ENCODE measurements at places on chromosomes 6 and 20. TPM values are rescaled to one million over a fixed set of nuclear protein-coding genes. Genes with fewer than 3 reads are reported as not detected.

TOP1 gene
- polyA plus RNA-seq = 18.2 TPM

DNA sequence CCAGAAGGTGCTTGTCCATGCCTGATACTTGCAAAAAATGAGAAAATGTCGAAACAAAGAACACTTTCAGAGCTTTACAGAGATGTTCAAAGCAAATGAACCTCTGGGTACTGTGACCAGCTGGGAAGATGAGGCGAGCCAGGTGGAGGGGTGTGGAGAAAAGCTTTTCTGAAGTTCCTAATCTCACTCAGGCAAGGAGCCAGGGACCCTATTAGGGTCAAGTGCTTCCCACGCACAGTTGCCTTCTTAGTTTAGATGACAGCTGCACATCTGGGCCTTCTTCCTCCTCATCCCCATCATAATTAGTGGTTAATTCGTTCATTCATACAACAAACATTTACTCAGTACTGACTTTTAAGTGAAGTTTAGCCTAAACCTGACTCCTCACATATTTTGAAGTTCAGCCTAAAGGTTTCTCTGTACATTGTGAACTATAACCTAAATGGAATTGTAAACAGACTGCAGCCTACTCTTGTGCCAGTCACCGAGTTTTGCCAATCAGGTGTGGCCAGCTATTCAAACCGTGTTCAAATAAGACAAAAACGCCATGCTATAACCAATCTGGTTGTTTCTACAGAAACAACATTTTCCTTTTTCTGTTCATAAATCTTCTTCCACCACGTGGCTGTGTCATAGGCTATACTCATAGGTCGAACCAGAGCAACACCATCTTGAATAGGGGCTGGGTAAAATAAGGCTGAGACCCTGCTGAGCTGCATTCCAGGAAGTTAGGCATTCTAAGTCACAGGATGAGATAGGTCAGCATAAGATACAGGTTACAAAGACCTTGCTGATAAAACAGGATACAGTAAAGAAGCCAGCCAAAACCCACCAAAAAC, 19.3 kb upstream of the AHCY start:
- no peaks in the 10 kb centered on the region for H3K36me3 ChIP-seq
- H3K4me3 ChIP-seq = no peak overlapping the region
- no peak overlapping the region for H3K27ac ChIP-seq
- H3K27me3 ChIP-seq = no peaks in the 10 kb centered on the region

DNA sequence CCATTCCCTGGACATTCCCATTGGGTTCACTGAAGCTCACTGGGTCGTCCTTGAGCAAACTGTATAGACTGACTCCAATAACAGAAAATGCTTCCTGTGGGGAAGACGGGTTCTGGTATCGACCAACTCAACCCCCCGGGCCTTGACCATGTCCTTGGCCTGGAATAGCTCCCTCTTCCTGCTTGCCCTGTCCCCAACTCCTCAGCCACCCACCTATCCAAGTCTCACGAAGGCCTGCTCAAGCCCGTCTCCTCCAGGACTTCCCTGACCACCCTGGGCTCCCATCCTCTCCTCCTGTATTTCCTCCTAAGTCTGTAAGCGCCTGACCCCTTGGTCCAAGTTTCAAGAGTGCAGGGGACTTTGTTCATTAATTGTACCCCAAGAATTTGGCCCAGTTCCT, 2.8 kb upstream of the HMGA1 start:
- DNase-seq = no peak
- H3K27me3 ChIP-seq = peaks cover 2% of the 10 kb centered on the region
- no peaks in the 10 kb centered on the region for H3K4me1 ChIP-seq
- no peak overlapping the region for H3K4me3 ChIP-seq
- no peak overlapping the region for H3K27ac ChIP-seq
- no peaks in the 10 kb centered on the region for H3K36me3 ChIP-seq

DNA sequence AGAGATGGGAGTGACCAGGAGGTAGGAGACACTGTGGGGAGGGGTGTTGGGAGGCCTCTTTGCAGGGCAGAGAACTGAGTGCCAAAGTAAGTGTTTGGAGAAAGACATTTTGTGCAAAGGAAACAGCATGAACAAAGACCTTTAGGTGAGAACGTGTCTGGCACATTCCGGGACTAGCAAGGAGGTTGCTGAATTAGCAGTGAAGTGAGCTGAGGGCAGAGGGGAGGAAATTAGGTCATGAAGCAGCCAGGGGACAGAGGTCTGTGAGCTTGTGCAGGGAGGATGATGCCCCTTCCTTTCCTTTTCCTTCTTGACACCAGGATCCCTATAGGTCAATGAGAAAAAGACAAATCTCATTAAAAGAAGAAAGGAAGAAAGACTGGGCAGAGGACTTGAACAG, 21.4 kb upstream of the AHCY start:
- no peaks in the 10 kb centered on the region for H3K36me3 ChIP-seq
- H3K27me3 ChIP-seq = no peaks in the 10 kb centered on the region
- peak; percentile 3 for DNase-seq
- no peak overlapping the region for H3K27ac ChIP-seq

GRCh38 chr6:62803094-62803493, 408.2 kb upstream of the FKBP1C start:
- H3K36me3 ChIP-seq = no peaks in the 10 kb centered on the region
- DNase-seq = no peak
- H3K4me3 ChIP-seq = no peak overlapping the region
- no peaks in the 10 kb centered on the region for H3K4me1 ChIP-seq

DNA sequence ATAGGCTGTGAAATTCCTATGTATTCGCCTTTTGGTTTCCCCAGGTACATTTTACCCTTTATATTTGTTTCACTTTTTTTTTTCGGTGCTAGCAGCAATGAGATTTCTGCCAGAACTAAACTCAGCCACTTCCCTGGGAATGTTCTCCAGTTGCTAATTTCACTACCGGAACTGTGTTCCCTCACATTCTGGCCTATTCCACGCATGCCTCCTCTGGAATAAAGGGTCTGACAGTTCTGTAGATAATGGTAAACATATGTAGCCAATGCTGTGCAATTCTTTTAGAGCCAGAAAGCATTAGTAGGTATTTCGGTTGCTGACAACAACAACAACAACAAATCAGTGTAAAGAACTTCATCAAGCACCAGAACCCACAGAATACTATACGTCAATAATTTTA, 96.1 kb upstream of the TBX18 start:
- no peaks in the 10 kb centered on the region for H3K27me3 ChIP-seq
- H3K4me3 ChIP-seq = no peak overlapping the region
- no peaks in the 10 kb centered on the region for H3K36me3 ChIP-seq
- H3K27ac ChIP-seq = no peak overlapping the region
- no peak for DNase-seq

DNA sequence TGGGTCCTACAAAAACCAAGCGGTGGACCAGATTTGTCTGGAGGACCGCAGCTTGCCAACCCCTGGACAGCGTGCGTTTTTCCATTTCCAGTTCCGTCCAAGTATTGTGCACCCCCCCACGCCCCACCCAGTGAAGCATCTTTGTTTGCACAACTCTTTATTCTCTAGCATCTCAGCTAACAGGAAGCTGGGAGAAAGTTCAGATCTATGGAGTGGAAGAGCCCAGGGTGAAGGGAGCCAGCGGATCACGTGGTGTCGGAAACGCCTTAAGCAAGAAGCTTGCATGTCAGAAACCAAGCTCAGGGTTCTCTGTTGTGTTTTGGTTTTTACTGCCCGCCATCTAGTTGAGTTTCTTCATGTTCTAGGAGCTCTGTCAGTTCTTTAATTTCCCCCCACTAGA, 29.9 kb downstream of the ARID1B start:
- no peak for DNase-seq
- H3K27me3 ChIP-seq = no peaks in the 10 kb centered on the region
- H3K4me1 ChIP-seq = no peaks in the 10 kb centered on the region
- H3K27ac ChIP-seq = no peak overlapping the region

GABBR1 gene
- 103 TPM for polyA plus RNA-seq

- H3K27ac ChIP-seq = no peak overlapping the region
- H3K4me1 ChIP-seq = no peaks in the 10 kb centered on the region
- no peak for DNase-seq
- no peaks in the 10 kb centered on the region for H3K27me3 ChIP-seq
- H3K36me3 ChIP-seq = peaks cover 10% of the 10 kb centered on the region
- no peak overlapping the region for H3K4me3 ChIP-seq
These were observed 13.0 kb downstream of the TXNDC5 start for GRCh38 chr6:7897461-7898192.

DNA sequence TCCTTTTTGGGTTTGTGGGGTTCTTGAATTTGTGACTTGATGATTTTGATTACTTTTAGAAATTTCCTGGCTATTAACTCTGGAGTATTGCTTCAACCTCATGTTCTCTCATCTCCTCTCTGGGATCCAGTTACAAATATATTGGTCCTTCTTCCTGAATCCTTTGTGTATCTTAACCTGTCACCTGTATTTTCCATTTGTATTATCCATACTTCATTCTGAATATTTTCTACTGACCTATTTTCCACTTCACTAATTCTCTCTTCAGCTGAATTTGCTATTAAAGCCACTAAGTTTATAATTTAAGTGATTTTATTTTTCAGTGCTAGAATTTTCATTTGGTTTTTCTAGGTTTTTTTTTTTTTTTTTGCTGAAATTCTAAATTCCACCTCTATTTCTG, 6.4 kb upstream of the BHLHE23 start:
- H3K27me3 ChIP-seq = no peaks in the 10 kb centered on the region
- no peaks in the 10 kb centered on the region for H3K4me1 ChIP-seq
- H3K27ac ChIP-seq = no peak overlapping the region
- no peaks in the 10 kb centered on the region for H3K36me3 ChIP-seq
- no peak overlapping the region for H3K4me3 ChIP-seq

DNA sequence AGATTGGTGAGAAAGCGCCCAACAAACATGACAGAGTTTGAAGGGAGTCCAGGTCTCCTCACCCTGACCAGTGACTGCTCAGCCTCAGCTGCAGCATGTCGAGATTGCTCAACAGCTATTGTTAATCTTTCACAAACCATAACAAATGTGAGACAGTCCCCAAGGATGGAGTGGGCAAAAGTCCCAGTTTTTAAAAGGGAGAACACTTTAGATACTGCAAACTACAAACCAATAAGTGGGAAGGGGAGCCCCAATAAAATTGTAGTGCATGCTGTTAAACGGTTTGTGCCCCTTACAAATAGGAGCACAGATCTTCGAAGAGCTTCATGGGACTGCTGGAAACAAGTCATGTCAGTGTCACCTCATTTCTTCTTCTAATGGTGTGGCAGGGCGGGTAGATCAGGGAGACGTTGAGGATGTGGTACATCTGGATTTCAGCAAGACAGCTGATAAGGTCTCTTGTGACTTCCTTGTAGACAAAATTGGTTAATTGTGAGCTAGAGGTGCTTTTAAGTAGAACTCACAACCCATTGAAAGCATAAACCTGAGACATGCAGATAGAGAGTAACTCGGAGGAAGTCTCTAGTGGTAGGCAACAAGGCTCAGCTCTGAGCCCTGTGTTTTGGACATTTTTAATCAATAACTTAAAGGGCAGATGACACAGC, 134.0 kb upstream of the ARMC2 start:
- H3K36me3 ChIP-seq = no peaks in the 10 kb centered on the region
- no peak overlapping the region for H3K4me3 ChIP-seq
- peaks cover 2% of the 10 kb centered on the region for H3K4me1 ChIP-seq
- no peak overlapping the region for H3K27ac ChIP-seq
- H3K27me3 ChIP-seq = no peaks in the 10 kb centered on the region
- DNase-seq = no peak

LKAAEAR1 gene
- not detected for polyA plus RNA-seq

DNAH8 gene
- polyA plus RNA-seq = under 0.01 TPM

SPATS1 gene
- not detected for polyA plus RNA-seq

- H3K27me3 ChIP-seq = no peaks in the 10 kb centered on the region
- H3K4me3 ChIP-seq = no peak overlapping the region
- no peaks in the 10 kb centered on the region for H3K4me1 ChIP-seq
- H3K36me3 ChIP-seq = no peaks in the 10 kb centered on the region
These were observed 245.2 kb downstream of the SMOC2 start for GRCh38 chr6:168686029-168686738.

VIP gene
- polyA plus RNA-seq = not detected

PTK7 gene
- 6.4 TPM for polyA plus RNA-seq

DNA sequence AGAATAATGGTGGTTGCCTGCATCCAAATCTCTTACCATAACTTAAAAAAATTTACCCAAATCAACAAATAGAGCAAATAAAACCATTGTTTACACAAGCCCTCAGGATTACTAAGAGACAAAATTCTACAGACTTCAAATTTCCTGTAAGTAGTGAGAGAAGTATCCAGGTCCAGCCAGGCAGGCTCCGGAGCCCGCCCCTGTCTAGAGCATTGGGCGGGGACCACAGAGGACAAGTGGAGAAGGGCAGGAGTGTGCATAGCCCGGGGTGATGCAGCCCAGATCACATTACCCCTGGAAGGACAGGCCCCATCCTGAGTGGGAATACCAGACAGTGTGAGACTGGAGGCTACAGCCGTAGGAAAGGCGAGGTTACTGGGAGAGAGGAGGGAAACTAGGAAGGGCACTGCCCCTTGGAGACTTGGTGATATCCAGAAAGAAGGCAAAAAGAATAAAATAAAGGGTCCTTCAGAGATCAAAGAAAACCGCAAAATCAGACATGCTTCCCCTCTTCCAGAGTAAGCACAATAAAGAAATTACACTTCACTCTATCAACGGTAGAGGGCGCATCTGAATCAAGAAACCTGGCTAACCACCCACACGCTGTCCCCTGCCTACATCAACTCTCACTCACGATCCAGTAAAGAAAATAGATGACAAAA, 26.6 kb downstream of the RIN2 start:
- no peak overlapping the region for H3K27ac ChIP-seq
- H3K4me1 ChIP-seq = no peaks in the 10 kb centered on the region
- DNase-seq = no peak
- no peak overlapping the region for H3K4me3 ChIP-seq
- H3K27me3 ChIP-seq = no peaks in the 10 kb centered on the region
- H3K36me3 ChIP-seq = no peaks in the 10 kb centered on the region

DNA sequence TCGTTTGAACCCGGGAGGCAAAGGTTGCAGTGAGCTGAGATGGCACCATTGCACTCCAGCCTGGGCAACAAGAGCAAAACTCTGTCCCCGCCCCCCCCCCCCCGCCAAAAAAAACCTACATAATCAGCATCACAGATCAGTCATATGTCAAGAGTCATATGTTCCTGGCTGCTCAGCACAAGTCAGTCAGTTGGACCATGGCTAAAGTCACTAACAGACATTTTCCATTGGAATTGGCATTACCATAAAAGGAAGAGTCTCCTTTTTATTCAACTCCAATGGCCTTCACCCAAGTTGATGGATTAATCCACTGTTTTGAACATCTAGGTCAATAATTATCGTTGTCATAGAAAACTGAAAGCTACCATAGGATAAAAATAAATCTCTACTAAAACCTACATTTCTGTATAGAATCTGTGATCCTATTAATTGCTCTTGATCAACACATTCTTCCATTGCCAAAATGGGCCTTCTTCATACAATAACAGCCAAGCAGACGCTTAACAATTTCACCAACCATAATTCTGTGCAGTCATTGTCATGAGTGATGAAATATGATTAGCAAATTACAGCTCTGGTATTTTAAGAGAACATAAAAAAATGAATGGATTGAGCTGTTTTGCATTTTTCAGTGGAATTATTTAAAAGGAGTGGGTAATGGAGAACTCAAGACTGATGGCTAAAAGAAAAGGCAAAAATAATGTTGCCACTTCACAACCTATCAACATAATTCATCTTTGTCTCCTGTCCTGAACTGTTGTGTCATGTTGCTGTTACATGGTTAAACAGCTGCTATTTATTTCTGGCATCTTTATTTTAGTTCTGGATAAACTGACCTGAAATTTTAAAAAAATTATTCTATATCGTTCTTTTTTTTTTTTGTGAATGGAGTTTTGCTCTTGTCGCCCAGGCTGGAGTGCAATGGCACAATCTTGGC, 555.5 kb upstream of the JARID2 start:
- H3K27me3 ChIP-seq = no peaks in the 10 kb centered on the region
- H3K27ac ChIP-seq = no peak overlapping the region
- H3K36me3 ChIP-seq = no peaks in the 10 kb centered on the region
- H3K4me3 ChIP-seq = no peak overlapping the region
- H3K4me1 ChIP-seq = no peaks in the 10 kb centered on the region

KIF25 gene
- polyA plus RNA-seq = not detected
